ENCODE measurements at places on chromosomes 7 and 10.

DNA sequence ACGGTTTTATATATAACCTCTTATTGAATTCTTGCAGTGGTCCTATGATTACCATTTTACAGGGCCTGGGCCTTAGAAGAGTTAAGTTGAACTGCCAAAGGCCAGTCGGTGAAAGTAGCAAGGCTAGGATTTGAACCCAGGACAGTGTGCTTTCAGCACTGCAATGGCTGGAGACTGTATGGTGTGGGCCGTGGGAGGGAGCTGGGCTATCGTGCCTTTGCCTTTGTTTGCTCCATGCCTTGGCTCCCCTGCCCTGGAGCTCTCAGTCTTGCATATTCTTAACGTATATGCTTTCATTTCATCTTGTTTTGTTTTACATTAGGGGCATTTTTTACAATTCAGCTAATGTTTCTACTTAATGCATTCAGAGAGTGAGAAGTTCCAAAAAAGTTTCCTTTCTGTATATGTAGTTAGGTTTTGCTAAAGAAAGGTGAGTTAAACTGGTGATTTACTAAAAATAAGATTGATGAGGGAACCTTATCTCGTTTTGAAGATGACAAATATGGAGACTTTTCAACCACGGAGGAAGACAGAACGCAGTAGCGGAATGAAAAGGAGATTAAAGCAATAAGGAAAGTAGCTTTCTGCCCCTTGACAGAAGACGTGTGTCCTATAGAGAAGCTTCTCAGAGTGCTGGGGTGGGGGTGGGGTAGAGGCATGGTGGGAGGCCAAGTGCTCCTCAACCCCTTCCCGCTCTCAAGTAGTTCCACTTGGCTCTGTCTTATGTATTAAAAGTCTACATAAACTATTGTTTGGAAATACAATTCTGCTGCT, 82.5 kb downstream of the RTKN2 start:
- no peak for DNase-seq

GRCh38 chr10:51231754-51232153, 157.5 kb downstream of the PRKG1 start:
- no peak for DNase-seq

DNA sequence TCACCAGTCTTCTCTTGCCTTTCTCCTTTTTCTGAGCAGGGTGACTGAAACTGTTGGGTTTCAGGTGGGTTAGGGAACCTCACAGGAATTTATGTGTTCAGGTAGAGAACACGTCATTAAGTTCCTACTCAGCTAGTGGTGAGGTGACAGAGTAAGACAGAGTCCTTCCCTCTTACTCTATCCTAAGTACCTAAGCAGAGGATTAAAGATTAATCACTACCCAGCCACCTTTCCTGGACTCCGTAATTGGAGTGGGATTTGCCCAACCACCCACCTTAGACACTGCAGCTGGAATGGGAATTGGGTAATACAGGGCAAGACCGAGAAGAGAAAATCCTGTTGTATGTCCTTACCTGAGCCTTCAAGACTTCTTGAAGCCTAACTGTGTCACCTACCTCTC, 158.1 kb downstream of the LRRC4 start:
- DNase-seq = no peak

GRCh38 chr7:73892003-73892999, 31.3 kb downstream of the TMEM270 start:
- no peak for DNase-seq

DNA sequence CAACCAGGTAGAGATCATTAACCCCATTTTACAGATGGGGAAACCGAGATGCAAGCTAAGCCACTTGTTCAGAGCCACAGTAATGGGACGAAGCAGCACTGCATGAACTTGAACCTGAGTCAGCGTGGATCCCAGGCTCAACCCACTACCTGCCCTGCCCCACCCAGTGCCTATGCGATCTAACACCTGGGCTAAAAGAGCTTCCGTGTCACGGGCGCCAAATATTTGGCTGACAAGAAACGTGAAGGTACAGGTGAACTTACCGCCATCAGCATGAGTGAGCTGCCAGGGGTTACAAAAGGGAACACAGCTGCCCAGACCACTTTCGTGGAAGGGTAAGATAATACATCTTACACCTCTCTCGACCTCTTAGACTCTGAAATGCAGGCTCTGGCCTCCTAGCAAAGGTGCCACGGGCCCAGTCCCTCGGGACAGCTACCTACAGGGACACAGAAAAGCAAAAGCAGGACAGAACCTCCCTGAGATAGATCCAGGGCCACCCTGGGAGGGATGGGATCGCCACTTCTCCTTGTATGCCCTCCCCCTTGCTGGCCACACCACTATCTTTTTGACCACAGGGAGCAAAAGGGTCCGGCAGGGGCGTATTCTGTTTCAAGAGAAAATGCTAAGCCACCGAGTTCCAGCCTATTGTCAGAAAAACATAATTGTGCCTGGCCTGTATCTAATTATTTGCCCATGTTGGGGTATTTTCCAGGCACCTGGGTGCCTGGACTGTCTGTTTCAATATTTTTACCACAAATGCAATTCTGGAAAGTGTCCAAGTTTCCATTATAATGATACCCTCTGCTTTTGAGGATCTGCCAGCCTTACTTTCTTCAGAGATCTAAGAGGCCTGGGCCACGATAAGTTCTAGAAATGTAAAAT, 6.4 kb downstream of the CHST15 start:
- no peak for DNase-seq

- DNase-seq = no peak
These were observed 70.1 kb downstream of the NPTX2 start for GRCh38 chr7:98687111-98687751.

DNA sequence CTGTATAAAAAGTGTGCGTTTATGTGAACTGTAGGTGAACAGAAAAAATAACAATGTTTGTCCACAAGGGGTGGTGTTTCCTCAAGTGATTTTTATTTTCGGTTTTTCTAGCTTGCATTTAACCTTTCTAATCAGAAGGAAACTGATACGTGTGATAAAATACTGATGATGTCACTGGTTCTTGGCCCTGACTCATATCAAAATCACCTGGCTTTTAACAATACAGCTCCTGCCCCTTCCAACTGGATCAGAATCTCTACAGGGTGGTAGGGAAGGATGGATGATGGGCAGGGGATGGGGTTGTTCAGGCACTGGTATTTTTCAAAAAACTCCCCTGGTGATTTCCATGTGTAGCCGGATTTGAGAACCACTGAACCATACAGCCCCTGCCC, 10.9 kb downstream of the NPFFR1 start:
- no peak for DNase-seq

DNA sequence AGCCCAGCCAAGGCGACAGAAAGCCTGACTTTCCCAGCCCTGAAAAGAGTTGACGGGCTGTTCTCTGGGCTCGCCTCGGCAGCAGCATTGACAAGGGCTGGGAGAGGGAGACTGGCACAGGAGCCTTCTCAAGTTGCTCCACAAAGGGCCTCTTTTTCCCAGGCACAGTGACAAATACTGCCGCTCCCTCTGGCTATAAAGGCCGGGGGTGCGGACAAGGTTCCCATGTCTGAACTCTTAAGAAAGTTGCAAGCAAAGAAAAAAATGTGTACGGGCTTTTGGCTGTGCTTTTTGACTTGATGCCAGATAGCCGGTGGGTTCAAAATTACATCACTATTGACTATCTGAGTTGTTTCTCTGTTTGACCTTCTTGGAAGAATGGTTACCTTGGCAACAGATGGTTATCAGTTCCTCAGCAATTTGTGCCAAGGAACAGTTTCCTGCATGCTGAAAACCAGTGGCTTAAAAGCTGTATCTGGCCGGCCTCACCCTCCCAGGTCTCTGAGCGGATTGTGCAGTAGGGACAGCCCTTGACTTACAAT, 115.9 kb upstream of the EEPD1 start:
- DNase-seq = no peak

DNA sequence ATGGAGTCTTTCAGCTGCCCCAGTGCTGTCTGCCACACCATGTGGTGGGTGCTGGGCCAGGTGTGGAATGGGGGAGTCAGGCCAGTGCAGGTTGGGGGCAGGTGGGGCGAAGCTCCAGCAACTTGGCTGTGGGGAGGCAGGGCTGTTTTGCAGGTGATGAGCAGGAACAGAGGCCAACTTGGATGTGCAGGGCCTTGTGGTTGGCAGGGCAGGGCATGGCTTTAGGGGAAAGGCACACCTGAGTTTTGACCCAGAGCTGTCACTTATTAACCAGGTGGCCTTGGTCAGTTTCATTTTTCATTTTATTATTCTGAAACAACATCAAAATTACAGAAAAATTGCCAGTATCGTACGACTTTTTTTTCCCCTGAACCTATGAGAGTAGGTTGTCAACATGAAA, 1.1 kb upstream of the SFTPA2 start:
- no peak for DNase-seq

DNA sequence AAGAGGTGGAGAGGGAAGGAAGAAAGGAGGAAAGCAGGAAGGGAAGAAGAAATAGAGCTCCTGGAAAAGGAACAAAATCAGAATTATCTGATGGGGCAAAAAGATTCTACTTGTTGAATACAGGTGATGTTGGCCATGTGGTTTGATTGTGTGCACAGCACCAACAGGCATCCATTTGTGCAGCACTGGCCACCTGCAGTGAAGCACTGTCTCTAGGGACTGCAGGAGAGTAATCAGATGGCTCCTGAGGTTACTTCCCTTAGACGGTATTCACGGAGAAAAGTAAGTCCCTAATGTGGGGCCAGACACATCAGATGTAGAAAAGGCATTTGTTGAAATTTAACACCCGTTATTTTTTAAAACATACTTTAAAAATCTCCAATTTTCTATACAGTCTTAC, 135.3 kb upstream of the VIPR2 start:
- DNase-seq = no peak

GRCh38 chr10:71478173-71478572, 81.5 kb downstream of the CDH23 start:
- no peak for DNase-seq

DNA sequence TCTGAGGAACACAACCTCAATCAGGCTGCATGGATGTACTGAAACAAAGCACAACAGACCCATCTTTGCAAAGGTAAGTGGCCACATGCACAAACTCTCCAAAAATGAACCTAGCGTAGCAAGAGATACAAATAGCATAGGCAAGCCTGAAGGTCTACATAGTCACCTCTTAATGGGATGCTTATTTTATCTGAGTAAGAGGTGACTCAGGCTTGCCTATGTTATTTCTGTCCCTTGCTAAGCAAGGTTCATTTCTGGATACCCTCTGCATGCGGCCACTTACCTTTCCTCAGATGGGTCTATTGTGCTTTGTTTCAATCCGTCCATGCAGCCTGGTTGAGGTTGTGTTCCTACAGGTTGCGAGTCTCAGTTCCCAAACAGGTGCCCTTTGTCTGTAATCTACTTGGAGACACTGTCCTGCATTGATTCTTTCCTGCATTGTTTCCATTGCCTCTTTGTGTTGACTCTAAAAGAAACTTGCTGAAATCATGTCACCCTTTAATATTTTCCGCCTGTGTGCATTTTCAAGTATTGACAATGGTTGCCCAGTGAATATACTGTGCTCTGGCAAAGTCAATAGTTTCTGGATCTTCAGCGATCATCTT, 291.8 kb upstream of the LYZL1 start:
- DNase-seq = no peak

DNA sequence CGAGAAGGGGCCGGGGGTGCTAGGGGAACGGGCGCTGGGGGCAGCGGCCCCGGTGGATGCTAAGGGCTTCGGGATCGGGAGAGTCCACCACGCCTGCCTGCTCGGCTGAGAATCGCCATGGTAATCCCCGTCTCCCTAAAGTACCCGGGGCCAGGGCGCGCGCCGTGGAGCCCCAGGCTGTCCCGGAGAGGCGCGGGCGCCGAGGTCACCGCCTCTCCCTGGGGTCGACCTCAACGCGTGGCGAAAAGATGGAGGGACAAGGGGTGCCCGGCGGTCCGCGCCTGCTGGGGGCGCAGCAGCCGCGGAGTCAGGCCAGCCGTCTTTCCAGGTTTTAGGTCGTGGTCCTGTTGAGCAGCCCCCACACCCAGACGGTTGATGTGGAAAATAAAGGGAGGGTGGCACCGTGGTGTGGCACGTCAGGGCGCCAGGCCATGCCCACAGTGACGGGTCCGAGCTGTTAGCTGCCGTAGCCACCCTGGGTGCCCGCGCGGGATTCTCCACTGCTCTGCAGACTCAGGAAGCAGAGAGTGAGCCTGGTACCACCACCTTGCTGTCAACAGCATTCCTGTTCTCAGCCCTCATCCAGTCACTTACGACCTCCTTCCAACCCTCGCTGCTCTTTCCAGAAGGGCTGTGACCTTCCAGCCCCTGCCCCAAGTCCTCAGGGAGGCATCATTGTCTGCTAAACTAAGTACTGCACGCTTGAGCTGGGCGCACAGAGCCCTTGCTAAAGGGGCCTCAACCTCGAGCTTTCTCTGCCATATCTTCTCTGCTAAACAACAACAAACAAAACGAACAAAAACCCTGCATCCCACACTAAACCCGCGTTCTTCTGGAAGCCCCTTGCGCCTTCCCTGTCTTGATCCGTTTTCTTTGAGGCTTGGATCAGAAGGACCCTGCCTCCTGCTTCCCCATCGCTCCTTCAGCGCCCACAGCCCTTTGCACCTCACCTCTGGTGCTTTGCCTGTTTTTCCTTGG, 666 bp downstream of the SMKR1 start:
- no peak for DNase-seq

GRCh38 chr7:154874409-154875113, 128.4 kb downstream of the PAXIP1 start:
- no peak for DNase-seq

- no peak for DNase-seq
These were observed 55.6 kb downstream of the OSBPL3 start for GRCh38 chr7:24924375-24924774.

GRCh38 chr10:61283481-61284221, 169.5 kb downstream of the TMEM26 start:
- DNase-seq = no peak

DNA sequence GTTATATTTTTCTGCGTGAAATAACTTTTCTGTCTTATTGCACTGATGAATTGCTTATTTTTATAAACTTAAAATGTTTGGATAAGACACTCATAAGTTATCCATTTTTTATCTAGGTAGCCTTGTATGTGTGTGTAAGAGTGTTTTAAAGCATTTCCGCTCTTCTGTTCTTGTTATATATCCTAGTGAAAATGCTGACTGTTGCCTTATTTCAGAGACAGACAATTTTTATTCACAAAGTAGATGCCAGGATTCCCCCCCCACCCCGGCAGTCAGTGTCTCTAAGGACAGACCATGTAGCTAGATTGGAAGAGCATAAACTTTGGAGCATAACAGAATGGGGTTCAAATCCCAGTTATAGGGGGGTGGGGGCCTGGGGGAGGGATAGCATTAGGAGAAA, 1.6 kb downstream of the SMC3 start:
- DNase-seq = no peak

All from stimulated activated CD8-positive, alpha-beta memory T cell treated with anti-CD3 and anti-CD28 coated beads, Interleukin-7, amount 100 ng/mL, for 1 hour (primary cell).